Suprapubic skin (tissue), 4 donors: ENCODE measurements at places on chromosomes 1 and 21. TPM values are rescaled to one million over a fixed set of nuclear protein-coding genes. Genes with fewer than 3 reads are reported as not detected.
A peak's percentile ranks its signal among the peaks of the same experiment; 100 is the strongest.

DNA sequence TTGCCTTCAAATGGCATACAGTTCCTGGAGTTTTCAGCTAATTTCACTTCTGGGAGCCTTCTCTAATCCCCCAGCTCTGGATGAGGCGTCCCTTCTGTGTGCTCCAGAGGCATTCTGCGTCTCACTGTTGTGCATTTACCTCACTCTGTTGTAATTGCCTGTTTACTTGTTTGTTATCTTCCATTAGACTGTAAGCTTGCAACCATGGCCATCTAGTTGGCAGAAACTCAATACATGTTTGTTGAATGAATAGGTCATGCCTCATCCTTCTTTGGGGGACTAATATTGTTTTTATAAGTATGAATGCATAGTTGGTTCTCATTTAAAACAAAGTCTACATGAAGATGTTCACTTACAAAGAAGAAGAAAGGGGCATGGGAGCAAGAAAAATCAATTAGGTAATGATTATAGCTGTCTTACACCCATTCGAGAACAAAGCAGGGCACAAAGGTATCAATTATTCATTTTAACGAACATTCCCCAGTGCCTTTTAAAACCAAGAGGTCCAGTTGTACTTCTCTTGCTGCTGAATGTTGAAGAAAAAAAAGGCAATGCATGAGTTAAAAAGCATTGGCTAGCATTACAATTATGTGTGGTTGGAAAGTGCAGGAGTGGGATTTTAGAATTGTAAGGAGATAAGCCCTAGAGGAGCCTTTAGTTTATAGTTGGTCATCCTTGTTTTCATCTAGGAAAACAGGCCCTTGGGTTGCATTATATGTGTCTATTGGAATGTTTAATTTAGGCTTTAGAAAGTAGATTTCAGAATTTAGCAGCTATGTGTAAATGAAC is 6.0 kb downstream of the RGL1 start:
- no peak for DNase-seq

DNA sequence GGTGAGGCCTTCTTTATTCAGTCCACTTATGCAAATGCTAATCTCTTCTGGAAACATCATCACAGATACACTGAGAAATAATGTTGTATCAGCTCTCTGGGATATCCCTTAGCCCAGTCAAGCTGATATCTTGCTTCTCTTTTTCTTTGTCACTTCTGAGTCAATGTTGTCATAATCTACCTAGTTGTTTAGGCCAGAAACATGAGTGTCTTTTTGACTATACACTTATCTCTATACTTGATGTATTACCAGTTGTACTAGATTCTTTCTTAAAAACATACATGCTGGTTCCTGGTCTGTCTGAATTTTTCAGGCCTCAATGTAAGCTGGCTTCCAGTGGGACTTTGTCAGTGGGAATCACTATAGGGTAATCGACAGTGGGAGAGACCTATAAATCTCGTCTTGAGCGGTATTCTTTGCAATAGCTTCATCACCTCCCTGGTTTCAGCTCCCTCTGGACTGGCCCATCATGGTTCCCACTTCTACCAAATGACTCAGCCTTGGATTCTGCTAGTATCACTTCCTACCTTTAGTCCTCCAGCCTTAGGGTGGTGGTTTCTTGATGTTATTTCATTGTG is 135.2 kb upstream of the CYYR1 start:
- no peak for DNase-seq

DNA sequence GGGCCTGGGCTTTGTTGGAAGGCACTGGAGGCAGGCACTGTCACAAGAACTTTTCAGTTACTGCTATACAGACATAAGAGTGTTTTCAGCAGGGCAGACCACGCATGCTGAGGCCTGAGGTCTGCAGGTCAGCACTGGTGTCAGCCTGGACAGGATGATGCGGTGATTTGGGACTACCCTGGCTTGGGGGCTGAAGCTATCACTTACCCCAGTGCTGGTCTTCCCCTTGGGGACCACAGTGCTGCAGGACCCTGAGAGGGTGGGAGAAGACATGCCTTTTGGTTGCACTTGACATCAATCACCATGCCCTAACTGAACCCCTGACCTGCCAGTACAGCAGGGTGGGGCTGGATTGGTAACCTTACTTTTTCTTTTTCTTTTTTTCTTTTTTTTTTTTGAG is 9.2 kb downstream of the DMRTB1 start:
- DNase-seq = peak; percentile 26

GRCh38 chr1:115939455-115939854 is 36.9 kb upstream of the SLC22A15 start:
- no peak for DNase-seq

DNA sequence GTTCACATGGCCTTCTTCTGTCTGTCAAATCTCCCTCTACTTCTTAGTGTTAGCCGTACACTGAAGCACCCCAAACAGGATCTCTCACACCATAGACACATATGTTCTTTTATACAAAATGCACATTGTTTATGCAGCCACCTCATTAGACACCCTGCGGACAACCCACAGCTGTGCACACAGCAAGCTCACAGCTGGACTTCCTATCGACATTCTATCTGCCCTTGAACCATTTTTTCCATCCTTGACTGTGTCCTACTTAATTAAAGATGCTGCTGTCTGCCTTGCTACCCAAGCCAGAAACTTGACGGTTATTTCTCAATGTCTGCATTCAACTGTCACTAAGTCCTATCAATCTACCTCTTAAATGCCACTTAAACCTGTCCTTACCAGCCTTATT is 3.2 kb upstream of the ZBTB21 start:
- no peak for DNase-seq

DNA sequence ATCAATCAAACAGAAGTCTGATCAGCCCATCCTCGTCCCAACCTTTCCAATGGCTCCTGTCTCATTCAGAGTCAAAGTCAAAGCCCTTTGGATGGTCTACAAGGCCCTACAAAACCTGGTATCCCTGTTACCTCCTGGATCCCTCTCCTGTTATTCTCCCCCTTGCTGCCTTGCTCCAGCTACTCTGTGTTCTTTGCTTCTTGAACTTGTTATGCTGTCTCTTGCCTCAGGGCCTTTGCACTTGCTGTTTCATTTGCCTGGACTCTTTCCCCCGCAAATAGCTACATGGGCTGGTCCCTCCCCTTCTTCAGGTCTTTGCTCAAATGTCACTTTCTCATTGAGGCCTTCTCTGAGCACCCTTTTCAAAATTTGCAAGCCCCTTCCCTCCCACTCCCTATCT is 1.4 kb upstream of the CSF3R start:
- DNase-seq = no peak

GRCh38 chr1:107153014-107153413 is 12.2 kb downstream of the NTNG1 start:
- no peak for DNase-seq

DNA sequence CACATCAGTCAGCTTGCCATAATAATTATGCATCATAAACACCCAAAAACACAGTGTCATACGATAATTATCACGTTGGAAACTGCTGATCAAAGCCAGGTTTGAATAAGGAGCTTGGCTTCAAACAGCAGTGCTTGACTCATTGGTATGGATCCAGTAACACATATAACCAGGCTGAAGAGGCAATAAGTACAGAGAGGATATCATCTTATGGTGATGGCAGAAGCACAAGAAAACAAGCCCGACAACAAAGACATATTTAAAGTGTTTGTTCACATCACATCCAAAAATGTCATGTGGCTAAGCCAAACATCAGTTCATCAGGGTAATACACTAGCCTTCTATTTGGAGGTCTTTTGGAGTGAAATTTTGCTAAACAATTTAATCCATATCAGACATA is 389.7 kb downstream of the NCAM2 start:
- DNase-seq = no peak

DNA sequence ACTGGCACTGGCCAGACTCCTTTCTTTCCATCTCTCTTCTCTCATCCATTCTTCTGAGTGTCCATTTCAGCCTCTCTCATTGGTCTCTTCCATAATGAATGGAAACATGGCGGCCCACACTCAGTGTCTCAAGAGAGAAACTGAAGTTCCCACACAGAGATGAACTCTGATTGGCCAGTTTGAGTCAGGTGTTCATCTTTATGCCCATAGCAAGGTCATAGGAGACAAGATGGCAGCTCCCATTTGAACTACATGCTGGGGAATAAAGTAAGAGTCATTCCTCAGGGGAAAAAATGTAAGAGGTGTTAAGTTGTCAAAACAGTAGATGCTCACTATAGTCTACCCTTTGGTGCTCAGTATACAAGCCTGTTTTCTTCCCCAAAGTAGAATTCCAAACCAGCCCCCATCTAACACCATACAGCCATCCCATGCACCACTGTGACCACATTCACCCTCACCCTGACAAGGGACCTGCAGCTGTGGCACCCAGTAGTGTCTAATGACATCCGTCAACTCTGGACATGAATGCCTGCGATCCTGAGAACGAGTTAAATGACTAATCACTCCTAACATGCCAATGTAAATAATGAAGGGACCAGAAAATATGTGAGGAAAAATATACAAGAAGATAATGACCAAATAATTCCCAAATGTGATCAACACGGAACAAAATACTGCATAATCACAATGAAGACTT is 12.4 kb downstream of the CDA start:
- no peak for DNase-seq

TDRD5 gene
- 1.2 TPM for total RNA-seq

SLAMF6 gene
- 0.80 TPM for total RNA-seq

DNA sequence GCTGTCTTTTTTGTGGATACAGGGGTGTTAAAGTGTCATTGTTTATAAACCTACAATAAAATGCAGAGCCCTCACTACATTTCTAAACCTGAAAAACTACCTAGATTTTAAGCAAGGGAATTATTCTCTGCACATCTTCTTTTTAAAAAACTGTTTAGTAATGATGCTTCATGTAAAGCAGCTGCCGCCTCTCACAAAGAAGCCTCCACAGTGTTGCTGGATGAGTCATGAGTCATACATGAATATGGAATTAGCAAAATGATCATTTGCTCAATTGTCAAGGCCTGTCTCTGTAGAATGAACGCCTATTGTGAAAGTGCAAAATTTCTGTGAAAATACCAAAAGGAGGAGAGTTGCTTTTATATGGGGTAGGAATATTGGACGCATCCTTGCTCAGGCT is 259.5 kb upstream of the CHRM3 start:
- no peak for DNase-seq

DNA sequence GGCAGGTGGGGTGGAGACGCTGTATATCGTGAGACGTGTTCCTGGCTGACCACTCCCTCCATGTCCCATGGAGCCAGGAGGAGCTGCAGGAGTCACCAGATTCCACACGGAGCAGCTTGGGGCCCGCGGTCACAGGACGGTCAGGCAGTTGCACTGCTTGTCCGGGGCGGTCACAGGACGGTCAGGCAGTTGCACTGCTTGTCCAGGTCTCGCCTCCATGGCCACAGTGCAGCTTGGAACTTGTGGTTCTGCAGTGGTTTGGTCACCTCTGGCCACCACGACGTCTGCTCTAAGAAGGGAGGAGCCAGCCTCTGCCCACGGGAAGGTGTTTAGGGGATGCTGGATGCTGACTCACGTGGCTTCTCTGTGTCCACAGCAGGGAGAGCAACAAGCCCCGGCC is 33.0 kb downstream of the SLX9 start:
- DNase-seq = no peak

GRCh38 chr1:86765073-86765472 is 60.7 kb downstream of the SH3GLB1 start:
- no peak for DNase-seq

GRCh38 chr1:61743716-61744580 is 1.7 kb downstream of the PATJ start:
- no peak for DNase-seq

GRCh38 chr1:178563099-178563820 is 50.4 kb downstream of the TEX35 start:
- no peak for DNase-seq

GRCh38 chr1:235557495-235557894 is 53.2 kb upstream of the B3GALNT2 start:
- DNase-seq = no peak

CD53 gene
- 8.2 TPM for total RNA-seq

- DNase-seq = no peak
Measured at GRCh38 chr1:228867951-228868730, 132.9 kb downstream of the RHOU start.

DNA sequence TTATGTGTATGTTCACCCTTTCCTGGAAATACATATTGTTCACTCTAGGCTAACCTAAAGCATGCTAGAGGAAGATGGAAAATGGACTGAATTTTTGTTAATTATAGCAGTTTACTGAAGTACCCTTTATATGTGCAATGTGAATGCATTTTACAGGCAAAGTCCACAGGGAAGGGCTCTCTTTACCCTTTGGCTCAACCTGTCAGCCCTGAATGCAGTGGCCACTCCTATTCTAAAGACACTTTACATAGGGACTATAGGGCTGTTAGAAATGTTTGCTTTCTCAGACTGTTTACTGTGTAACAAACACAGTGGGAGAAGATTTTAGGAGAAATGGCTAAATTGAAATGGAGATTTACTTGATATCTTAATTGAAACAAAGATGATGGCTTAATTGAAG is 78.5 kb downstream of the BRINP2 start:
- no peak for DNase-seq

DNA sequence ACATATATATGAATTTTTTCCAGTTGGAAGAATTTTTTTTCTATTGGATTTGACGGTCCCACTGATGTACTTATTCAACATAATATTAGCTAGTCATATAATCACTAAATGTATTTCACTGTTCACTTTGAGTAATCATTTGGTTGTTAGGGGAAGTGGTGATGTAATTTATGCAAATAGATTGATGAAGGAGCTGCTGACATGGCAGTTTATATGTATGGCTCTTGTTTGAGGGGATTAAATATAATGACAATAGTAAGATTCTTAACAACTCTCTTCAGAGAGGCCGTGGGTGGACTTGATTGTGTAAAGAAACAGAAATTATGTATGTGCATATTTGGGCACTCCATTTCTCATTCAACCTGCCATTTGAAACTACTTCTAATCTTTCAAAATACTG is 653.6 kb upstream of the ADGRL4 start:
- no peak for DNase-seq

GRCh38 chr1:52636721-52637695 is 4.0 kb downstream of the SHISAL2A start:
- no peak for DNase-seq

- DNase-seq = no peak
Measured at GRCh38 chr21:39022035-39022434, 161.2 kb downstream of the PSMG1 start.

DNA sequence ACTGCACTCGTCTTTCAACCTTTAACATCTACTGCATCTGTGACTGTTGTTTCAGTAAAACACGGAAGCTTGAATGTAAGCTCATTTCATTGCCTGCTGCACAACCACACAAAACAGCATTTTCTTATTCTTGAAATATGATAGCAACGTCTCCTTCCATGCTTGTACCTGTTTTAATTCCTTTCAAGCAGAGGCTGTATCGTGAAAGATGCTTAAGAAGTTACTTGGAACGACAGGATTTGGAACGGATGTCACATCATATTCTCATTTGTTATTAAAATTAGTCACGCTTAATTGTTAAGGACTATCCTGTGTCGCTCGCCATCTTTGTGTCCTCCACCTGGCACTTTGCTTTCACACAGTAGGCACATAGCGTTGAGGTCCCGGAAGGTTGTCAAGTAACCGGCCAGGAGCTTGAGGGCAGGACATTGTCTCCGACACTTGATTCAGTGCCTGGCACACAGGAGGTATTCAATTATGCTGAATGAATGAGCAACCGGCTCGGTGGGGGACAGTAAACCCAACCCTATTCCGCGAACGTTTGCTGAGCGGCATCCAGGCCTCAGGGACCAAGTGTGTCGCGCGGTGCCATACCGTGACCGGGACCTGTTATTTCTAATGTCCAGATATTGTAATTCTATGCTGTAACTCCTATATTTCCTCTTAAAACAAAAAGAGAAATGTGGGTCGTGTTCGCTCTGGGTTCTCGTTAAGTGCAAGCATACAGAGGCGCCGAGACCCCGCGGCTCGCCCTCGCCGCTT is 499 bp upstream of the SH3GLB1 start:
- DNase-seq = no peak

- DNase-seq = no peak
Measured at GRCh38 chr1:112998592-112999235, 42.7 kb upstream of the SLC16A1 start.

ERO1B gene
- total RNA-seq = 3.6 TPM
